ENCODE measurements at places on chromosomes 11 and 22.

DNA sequence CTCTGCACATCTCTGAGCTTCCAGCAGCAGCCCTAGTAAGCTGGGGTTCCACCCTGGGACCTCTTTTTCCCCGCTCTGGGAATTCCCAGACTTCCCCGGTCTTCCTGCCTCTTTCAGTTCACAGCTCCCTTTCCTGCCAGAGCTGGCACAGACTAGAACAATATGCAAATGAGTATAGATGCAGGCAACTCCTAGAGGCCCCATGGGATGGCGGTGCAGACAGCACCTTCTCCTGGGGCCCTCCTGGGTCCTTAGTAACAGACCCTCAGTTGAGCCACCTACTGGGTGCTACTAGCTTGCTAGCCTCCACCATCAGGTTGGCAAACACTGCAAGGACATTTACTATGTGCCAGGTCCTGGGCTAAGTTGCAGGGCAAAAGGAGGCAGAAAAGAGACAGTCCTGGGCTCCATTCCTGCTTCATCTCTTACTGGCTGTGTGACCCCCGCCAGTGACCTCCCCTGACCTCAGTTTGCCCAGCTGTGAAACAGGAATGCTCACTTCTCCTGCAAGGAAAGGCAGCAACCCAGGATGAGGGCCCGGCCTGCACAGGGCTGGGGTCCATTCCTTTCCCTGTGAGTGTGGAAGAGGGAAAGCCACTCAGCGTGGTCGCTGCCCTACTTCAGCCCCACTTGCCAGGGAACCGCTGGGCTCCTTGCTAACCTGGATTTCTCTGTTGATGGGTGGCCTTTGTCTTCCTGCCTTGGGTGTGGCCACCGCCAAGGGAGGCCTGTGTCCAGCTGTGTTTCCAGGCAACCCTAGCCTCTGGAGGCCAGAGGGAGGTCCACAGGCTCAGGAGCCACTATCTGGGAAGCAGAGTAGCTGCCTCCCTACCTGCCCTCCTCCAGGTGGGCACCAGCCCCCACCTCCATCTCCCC lies 7.3 kb downstream of the RELT start:
- no peak for DNase-seq

GRCh38 chr11:47907499-47907898 lies 59.3 kb upstream of the NUP160 start:
- no peak for DNase-seq

GRCh38 chr22:44425694-44426045 lies 72.4 kb downstream of the RTL6 start:
- no peak for DNase-seq

- DNase-seq, result no peak
These were observed 4.3 kb downstream of the INCENP start for GRCh38 chr11:62127941-62128770.

Measured in CD4-positive, alpha-beta T cell treated with Interleukin-15 for 1 hour (primary cell).